WTC11 (cell line): ENCODE measurements at places on chromosomes 6 and 20. TPM values are rescaled to one million over a fixed set of nuclear protein-coding genes. Genes with fewer than 3 reads are reported as not detected.
A peak's percentile ranks its signal among the peaks of the same experiment; 100 is the strongest.

DNA sequence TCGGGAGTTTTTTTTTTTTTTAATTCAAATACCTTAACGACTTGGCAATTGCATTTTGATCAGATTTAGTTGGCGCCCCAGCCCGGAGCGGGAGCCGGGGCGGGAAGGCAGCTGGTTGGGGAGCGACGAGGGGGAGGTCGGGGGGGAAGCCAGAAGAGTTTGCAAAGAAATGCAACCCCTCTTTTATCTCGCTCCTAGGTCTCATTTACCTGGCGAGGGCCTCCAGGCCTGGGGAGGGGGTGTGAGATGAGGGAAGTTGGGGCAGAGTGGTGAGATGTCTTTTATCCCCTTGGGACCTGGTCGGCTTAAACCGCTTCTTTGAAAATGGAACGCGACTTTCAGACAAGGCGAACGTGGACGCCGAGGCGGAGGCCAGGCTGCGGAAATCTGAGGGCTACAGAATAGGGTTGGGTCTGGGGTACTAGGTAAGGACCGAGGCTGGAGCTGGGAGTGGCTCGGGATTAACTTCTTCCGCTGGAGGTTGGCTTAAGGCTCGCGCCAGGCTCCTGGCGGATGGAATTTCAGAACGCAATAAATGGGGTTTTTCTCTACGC is 40.3 kb downstream of the NCR2 start:
- peak; percentile 33 for DNase-seq

- DNase-seq, result no peak
These were observed 16.9 kb upstream of the UBE2V1 start for GRCh38 chr20:50129662-50130355.

GRCh38 chr6:108559884-108560462 is 744 bp upstream of the FOXO3 start:
- DNase-seq, result peak; percentile 78

DNA sequence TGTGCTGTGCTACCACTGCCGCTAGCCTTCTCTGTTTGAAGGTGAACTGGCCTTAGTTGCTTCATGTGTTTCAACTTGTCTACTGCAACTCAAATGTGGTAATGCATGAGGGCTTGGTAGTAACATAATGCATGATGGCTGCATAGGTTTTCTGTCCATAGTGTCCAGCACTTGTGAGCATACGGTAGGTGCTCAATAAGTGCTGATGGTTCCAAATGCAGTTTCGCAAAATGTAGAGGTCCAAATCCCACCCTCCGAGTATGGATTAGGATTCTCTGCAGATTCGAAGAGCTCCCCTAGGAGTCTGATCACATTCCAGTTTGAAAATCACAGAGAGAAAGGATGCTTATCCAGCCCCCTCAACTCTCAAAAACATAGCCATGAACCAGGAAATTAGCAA is 64.2 kb downstream of the FGD2 start:
- DNase-seq, result no peak

- DNase-seq, result no peak
These were observed 245.8 kb upstream of the SULF2 start for GRCh38 chr20:48031122-48031521.

DNA sequence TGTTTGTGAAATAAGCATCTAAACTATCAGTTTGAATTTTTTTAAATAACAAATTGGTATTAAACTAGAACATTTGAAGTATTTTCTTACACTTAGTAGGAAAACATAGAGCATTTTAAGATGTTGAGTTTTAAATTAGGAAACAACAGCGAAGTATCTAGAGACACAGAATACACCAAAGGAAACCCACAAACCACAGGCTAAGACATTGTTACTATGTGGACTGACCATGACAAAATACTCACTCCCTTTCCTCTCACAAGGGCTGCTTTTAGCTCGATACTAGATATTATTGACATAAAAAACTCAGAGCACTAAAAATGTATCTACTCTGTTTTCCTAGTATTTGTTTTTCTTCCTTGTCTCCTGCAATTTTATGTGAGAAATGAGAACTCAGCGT is 266.0 kb upstream of the CITED2 start:
- DNase-seq, result no peak

- DNase-seq, result no peak
These were observed 348.1 kb downstream of the CDC5L start for GRCh38 chr6:44735630-44735963.

- no peak for DNase-seq
These were observed 23.5 kb upstream of the CMTR1 start for GRCh38 chr6:37409501-37409900.

- DNase-seq, result no peak
These were observed 464.3 kb upstream of the FLRT3 start for GRCh38 chr20:14801591-14802325.

DNA sequence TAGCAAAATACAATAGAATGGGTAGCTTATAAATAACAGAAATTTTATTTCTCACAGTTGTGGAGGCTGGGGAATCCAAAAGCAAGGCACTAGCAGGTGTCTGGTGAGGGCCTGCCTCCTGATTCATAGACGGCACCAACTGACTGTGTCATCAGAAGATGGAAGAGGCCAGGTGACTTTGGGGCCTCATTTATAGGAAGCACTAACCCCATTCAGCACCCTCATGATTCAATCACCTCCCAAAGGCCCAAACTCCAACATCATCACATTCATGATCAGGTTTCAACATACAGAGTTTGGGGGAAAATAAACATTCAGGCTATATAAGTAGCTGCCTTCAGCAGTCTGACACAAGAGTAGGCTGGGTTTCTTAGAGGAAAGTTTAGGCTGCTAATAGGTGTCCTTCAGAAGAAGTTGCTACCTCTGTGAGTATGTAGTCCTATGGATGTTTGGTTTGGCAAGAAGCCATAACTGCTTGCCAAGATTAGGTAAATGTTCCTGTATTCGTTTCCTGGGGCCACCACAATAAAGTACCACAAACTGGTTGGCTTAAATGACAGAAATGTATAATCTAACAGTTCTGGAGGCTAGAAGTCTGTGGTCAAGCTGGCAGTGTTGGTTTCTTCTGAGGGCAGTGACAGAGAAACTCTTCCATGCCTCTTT is 48.8 kb downstream of the NT5E start:
- no peak for DNase-seq

The BMP7 gene
- 39.1 to 40.7 TPM (median 40.0 TPM) in 3 replicates for total RNA-seq

The BEND6 gene
- total RNA-seq, result 1.3 to 1.8 TPM (median 1.5 TPM) in 3 replicates

The DYNLT2 gene
- 1.3 to 1.7 TPM (median 1.5 TPM) in 3 replicates for total RNA-seq

The RAET1E gene
- total RNA-seq, result not detected in 3 replicates

The MTFR2 gene
- total RNA-seq, result 8.2 to 8.5 TPM (median 8.5 TPM) in 3 replicates
